ENCODE measurements at places on chromosomes 3 and 15. TPM values are rescaled to one million over a fixed set of nuclear protein-coding genes. Genes with fewer than 3 reads are reported as not detected.

DNA sequence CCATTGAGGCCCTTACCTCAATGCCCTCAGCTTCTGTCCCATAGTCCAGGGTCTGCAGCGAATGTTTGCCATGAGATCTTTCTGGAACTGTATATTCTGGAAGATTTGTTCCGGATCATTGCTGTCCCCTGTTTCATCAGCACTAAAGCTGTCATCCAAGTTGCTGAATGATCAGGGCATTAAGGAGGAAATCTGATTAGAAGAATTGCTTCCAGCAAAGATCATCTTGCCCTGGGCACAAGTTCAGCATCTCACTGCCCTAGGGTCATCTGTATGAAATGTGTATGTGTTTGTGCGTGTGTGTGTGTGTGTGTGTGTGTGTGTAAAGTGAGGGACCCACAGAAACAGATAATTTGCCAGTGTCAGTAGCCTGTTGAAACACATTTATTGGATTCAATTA, 1.4 kb downstream of the TMC3 start:
- DNase-seq, result no peak

The GADL1 gene
- not detected for total RNA-seq

- no peak for DNase-seq
These were observed 25.3 kb downstream of the PRICKLE2 start for GRCh38 chr3:64199932-64200331.

DNA sequence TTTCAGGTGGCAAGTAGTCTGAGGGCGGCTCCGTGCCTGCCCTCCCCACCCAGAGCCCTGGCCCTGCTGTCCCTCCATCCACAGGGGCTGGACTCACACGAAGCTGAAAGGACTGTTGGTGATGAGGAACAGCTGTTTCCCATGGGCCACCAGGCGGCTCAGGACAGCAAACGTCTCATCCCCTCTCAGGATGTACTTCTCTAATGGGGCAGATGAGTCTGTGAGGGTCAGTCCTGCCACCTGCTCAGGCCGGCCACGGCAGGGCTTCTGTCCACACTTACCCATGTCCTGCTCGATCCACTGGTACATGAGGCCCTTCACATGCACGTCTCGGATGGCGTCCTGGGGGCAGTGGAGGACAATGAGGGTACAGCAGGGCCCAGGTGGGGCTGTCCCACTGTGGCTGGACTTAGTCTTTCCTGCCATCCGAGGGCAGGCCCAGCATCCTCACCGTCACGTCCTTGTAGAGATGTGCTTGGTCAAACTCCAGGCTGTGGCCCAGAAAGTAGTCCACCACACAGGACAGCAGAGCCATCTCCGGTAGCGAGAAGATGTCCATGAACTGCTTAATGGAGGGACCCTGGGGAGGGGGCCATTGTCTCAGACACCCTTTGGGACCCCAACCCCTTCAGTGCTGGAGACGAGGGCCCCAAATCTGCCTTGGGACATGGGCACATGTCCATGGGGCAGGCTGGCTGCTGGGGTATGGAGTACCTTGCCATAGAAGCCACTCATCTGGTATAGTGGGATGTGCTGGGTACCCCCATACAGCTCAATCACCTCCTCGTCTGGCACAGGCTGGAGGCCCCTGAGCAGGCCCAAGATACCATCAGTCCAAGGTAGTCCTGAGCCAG, 5.7 kb downstream of the NT5DC2 start:
- DNase-seq, result no peak

The ASB14 gene
- total RNA-seq, result not detected

GRCh38 chr15:83293201-83293600, 8.7 kb upstream of the BNC1 start:
- no peak for DNase-seq

- DNase-seq, result no peak
These were observed 36.0 kb downstream of the NR1D2 start for GRCh38 chr3:23981136-23981535.

The SIDT1 gene
- 14.8 TPM for total RNA-seq

- no peak for DNase-seq
These were observed 259.4 kb upstream of the PROK2 start for GRCh38 chr3:72044231-72044855.

GRCh38 chr3:195613468-195614069, 29.8 kb upstream of the APOD start:
- no peak for DNase-seq

- no peak for DNase-seq
These were observed 9.4 kb upstream of the CCR2 start for GRCh38 chr3:46344476-46344875.

GRCh38 chr15:38658431-38658830, 93.8 kb upstream of the RASGRP1 start:
- DNase-seq, result no peak

The CDHR4 gene
- not detected for total RNA-seq

The STRIT1 gene
- not detected for total RNA-seq

GRCh38 chr3:122921791-122922651, 105.5 kb downstream of the SEMA5B start:
- no peak for DNase-seq

DNA sequence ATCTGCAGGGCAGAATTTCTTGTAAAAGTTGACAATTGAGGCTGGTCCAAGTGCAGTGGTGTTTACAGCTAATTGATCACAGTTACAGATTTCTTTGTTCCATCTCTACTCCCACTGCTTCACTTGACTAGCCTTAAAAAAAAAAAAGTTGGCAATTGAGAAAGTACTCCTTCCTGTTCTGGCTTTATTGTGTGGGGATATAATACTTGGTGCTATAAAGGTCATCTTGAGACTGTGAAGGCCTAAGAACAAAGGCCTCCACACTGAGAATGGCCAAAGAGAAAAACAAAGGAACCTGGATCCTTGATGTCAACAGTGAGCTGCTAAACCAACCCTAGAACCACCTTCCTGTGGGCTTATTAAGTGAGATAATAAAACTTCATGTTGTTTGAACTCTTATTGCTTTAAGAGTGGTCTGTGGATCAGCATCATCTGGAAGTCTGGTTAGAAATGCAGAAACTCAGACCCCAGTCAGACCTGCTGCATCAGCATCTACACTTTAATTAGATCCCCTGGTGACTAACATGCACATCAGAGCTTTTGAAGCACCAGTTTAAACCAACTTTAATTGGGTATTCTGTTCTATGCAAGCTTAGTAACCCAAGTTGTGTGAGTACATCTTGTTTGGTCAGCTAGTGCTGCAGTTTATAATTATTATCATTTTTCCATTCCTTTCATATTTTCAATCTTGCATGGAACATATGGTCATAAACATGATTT, 55.2 kb downstream of the TMOD3 start:
- no peak for DNase-seq

GRCh38 chr3:139909811-139910210, 25.2 kb upstream of the CLSTN2 start:
- DNase-seq, result no peak

DNA sequence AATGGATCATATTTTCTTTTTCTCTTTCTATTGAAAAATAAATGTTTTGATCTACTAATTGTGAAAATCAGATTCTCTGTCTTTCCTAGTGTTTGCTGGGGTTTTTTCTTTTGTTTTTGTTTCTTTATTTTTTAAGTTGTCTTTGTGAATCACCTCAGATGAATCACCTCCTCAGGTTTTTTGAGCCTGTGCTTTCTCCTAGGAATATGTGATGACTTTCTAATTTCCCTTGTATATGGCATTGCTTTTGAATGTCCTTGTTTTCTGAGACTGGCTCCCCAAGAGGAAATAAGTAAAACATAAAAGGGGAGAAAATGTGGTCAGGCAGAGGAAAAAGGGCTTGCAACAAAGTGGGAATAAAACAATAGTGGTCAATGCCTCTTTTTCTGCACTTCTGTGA, 750.0 kb downstream of the ZPLD1 start:
- DNase-seq, result no peak

The TM4SF1 gene
- 0.27 TPM for total RNA-seq

GRCh38 chr3:186165331-186165730, 56.4 kb upstream of the ETV5 start:
- no peak for DNase-seq

- DNase-seq, result no peak
These were observed 953.1 kb upstream of the NR2F2 start for GRCh38 chr15:95377258-95377852.

DNA sequence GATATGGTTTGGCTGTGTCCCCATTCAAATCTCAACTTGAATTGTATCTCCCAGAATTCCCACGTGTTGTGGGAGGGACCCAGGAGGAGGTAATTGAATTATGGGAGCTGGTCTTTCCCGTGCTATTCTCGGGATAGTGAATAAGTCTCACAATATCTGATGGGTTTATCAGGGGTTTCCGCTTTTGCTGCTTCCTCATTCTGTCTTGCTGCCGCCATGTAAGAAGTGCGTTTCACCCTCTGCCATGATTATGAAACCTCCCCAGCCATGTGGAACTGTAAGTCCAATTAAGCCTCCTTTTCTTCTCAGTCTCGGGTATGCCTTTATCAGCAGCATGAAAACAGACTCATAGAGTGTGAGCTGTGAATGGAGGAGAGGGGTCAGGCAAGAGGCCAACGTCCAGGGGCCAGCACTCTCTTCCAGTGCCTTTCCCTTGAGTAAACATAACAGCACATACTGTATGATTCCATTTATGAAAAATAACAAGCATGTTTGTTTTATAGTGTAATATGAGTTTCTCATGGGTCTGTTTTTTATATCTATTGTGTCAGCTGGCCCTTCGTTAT, 16.3 kb upstream of the LCTL start:
- DNase-seq, result no peak

- no peak for DNase-seq
These were observed 64.8 kb upstream of the SLCO2A1 start for GRCh38 chr3:134094491-134094890.

All from CD8-positive, alpha-beta memory T cell (primary cell).